ENCODE measurements at places on chromosomes 3 and 15.

- no peak for DNase-seq
Observed at GRCh38 chr15:21262851-21263425, 177.4 kb downstream of the POTEB3 start.

GRCh38 chr3:159813822-159814531 is 174.7 kb upstream of the IL12A start:
- DNase-seq, result no peak

- no peak for DNase-seq
Observed at GRCh38 chr15:78233496-78233895, 869 bp downstream of the ACSBG1 start.

DNA sequence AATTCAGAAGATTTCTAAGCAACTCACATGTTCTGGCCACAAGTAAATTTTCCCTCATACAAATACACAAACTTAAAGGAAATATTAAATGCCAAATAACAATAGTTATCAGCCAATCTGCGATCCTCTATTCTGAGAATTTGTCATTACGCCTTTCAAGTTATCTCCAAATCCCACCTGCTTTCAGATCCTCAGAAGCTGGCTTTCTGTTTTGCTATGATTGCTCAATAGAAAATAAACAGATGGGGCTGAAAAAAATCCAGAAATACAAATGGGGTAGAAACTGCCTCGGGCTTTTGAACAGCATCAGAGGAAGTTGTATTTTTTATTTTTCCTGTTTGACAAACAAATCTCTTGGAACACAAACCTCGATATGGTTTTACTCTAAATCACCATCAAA is 74.0 kb upstream of the CNTN4 start:
- DNase-seq, result no peak

DNA sequence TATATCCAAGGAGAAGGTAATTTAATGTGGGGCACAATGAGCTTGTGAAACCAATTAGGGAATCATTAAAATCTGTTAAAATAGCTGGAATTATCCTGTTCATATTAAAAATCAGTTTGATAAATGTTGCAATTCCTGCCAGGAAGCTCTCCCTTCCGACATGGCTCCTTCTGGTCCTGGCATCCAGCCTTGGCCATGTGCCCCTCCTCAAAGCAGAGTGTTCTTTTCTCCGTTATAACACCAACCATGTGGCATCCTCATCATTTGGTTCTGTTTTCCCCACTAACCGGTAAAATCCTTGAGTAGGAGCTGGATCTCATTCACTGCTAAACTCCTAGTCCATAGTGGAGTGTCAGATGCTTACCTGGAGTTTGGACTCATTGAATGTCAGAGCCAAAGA is 127.2 kb downstream of the ARNT2 start:
- DNase-seq, result no peak

- no peak for DNase-seq
Observed at GRCh38 chr15:71511796-71512681, 298.3 kb upstream of the NR2E3 start.

GRCh38 chr3:69368129-69368741 is 17.7 kb downstream of the FRMD4B start:
- DNase-seq, result no peak

GRCh38 chr3:182970811-182971418 is 9.4 kb downstream of the DCUN1D1 start:
- DNase-seq, result no peak

DNA sequence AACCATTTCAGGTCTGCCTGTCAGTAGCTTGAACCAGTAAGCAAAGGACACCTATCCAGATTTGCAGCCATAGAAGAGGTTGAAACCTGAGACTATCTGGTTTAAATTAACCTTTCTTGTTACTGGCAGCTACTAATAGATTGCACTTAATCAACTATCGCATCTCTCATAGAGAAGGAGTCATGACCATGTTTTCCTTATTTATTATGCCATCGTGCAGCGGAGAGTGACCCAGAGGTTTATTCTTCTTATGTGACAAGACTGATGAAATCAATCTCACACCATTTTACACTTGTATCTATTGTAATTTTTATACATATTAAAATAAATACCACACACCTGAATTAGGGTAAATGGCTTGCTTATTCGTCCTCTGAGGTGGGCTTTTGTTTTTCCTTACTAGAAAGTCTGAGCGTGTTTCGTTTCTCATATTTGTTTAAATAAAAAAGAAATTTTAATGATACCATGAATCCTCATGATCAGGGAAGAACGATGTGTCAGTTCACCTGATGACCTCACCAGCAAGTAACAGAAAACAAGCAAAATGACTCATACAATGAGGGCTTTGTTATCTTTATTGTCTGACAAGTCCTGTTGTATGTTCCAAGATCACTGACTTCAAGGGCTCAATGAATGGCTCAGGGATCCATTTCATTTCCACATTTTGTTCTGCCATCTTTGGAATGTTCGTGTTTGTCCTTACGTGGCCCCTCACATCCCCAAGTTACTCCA is 379.5 kb upstream of the DPH6 start:
- no peak for DNase-seq

DNA sequence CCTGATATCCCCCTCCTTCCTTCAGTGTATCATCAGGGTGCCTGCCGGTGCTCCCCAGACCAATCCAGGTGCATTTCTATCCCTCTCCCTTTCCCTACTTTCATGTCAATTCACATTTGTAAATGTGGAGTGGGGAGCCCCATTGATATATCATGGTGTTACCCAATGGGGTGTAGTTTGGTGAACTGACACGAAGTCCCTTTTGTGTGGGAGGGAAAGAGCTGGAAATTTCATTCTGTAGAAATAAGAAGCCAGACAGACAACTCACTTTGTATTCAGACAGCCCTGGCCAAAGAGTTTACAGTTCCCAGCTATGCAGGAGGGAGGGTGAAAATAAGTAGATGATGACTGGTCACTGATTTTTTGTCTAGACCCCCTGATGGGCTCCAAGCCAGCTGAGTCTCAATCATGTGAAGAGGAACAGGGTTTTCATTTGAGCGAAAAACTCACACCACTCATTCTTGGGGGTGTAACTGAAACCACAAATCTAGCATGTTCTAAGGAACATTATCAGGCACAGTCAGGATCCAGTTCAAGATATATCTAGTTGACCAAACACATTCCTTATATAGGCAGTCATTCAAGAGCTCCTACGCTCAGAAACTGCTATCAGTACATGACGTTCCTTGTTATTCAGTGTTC is 58.9 kb downstream of the LMCD1 start:
- DNase-seq, result peak; percentile 96

DNA sequence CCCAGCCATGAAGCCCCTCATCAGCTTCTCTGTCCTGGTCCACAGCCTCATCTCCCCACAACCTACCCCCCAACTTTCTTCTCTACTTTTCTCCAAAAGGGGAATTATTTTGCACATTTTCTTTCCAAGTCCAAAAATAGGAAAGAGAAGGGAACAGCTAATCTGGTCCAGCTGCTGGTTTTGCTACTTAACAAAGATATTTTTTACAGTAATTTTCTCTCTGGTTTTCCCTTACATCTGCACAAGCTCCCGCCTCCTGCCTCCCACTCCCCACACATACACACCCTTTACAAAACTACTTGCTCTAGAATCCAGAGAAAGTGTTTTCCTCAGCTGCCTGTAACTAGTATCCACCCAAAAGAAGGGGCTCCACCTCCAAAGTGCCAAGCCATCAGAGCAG is 177.2 kb downstream of the POLR2M start:
- no peak for DNase-seq

DNA sequence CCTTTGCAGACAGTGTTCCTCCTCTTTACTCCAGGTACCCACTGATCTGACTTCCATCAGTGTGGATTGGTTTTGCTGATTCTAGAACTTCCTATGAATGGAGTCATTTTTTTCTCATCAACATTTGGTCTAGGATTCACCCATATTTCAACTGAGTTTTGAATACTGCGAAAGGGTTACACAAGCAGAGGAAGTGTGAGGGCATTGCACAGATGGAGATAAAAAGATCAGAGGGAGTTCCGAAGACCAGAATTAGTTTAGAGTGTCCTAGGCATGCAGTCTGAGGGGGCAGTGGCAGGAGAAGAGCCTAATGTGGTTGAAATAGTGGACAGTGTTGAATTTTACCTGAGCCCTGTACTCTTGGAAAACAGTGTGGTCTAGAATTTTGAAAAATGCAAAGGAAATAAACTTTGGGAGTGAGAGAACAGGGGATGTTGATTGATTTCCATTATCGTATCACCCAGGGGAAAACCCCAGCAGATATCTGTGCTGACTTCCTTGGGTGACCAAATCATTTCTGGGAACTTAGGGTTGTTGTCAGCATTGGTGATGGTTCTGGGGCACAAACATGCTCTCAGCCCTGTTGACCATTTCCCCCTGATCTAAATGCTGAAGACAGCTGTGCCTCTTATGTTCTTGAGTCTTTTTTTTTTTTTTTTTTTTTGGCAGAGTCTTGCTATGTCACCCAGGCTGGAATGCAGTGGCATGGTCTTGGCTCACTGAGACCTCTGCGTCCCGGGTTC is 327.4 kb upstream of the LRRFIP2 start:
- DNase-seq, result no peak

All from fibroblast of skin of abdomen (primary cell).